ENCODE measurements at places on chromosomes 3 and 15.
A peak's percentile ranks its signal among the peaks of the same experiment; 100 is the strongest.

DNA sequence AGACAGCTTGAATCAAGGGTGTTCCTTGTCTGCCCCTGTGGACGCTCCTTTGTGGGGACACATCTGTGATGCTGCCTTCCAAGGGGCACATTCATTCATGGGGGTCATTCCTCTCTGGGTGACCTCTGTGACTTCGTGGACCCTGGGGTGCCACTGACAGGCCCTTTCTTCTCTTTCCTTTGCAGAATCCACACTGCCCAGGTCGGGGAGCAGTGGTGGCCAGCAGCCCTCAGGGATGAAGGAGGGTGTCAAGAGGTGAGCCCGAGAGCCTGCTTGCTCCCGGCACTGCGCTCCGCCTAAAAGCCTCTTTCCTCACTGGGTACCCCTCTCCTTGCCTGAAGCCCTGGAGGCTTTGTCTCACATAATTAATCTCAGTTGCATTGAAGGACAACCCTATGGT, 26.3 kb downstream of the CHCHD6 start:
- no peak for DNase-seq

GRCh38 chr3:142492184-142492583, 44.3 kb upstream of the XRN1 start:
- DNase-seq, result no peak

GRCh38 chr3:65560133-65560532, 478.6 kb downstream of the MAGI1 start:
- DNase-seq, result no peak

DNA sequence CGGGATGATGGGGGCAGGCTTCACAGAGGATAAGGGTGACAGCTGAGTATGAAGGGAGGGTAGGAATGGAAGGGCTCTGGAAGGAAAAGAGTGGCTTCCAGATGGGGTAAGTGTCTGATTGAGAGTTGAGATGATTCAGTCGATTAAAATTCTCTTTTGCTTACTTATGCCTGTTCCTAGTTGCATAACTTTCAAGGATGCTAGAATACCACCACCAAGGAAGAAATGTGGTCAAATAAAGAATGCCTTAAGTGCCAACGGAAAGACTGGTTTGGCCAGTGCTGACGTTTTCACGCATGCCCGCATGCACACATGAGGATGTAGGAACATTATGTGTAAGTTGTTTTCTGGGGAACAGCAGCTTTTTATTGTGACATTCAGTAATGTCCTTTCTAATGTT, 263.4 kb upstream of the WNT5A start:
- no peak for DNase-seq

- peak; percentile 34 for DNase-seq
Measured at GRCh38 chr15:41513506-41514227, at the start of gene LTK. Gene LTK (minus strand): TSS chr15:41513827. CDS start chr15:41513709, 118 bp downstream.

- DNase-seq, result no peak
Measured at GRCh38 chr3:135975053-135975452, 9.5 kb downstream of the PPP2R3A start.

- no peak for DNase-seq
Measured at GRCh38 chr3:73766599-73767381, 142.0 kb upstream of the PDZRN3 start.

- DNase-seq, result no peak
Measured at GRCh38 chr15:27563765-27564370, 535.2 kb downstream of the OCA2 start.

- no peak for DNase-seq
Measured at GRCh38 chr3:4245671-4246070, 57.5 kb upstream of the SETMAR start.

- no peak for DNase-seq
Measured at GRCh38 chr3:34808287-34808686, 831.0 kb upstream of the ARPP21 start.

GRCh38 chr15:52263563-52264282, 31.9 kb downstream of the MYO5C start:
- DNase-seq, result no peak

DNA sequence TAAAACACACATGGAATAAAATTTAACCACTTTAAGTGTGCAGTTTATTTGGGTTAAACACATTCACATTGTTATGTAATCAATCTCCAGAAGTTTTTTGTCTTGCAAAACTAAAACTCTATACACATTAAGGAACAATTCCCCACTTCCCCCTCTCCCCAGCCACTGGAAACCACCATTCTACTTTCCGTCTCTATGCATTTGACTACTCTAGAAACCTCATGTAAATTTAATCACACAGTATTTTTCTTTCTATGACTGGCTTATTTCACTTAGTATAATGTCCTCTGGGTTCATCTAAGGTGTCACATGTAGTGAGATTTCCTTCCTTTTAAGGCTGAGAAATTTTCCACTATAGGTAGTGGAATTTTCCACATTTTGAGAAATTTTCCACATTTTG, 568.7 kb upstream of the UBE2E2 start:
- no peak for DNase-seq

- peak; percentile 47 for DNase-seq
Measured at GRCh38 chr15:73927003-73927475, 777 bp downstream of the LOXL1 start.

DNA sequence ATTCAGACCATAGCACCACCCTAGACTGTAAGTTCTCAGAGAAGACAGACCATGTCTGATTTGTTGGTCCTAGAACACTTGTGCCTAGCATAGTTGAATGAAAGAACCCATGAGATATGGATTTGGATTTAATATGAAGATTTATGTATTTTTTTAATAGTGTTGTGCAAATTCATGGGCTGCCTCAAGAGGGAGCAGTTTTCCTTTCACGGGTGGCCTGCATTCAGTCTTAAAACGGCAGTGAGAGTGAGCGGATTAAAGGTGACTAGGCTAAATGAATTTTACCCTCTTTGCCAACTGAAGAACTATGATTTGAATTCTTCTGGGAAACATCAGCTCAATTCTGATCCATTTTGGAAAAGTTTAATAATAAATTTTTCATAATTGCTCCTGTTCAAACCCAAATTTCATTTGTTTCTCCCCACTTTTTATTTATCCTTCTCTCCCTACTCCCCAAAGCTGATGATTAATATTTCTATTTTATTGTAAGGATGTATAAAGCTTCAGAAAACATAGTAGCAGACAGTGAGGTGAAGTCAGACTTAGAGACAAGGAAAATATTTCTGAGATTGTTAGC, 67.3 kb downstream of the MORC1 start:
- peak; percentile 16 for DNase-seq

DNA sequence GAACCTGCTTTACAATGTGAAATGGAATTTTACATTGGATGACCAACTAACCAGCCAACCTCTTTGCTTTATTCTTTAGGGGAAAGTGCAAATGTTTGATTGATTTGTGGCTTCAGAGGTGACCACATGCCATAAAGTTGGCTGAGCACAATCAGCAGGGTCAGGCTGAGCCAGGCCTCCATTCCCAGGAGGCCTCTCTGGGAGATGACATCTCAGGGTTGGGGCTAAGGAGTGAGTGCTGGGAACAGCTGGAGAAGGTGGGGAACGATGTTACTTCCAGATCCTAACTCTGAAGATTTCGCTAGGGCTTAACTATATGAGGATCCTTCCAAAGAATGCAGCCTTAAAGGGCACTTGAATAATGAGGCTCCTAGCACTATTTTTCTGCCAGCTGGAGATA, 131.7 kb downstream of the ATP10A start:
- no peak for DNase-seq

DNA sequence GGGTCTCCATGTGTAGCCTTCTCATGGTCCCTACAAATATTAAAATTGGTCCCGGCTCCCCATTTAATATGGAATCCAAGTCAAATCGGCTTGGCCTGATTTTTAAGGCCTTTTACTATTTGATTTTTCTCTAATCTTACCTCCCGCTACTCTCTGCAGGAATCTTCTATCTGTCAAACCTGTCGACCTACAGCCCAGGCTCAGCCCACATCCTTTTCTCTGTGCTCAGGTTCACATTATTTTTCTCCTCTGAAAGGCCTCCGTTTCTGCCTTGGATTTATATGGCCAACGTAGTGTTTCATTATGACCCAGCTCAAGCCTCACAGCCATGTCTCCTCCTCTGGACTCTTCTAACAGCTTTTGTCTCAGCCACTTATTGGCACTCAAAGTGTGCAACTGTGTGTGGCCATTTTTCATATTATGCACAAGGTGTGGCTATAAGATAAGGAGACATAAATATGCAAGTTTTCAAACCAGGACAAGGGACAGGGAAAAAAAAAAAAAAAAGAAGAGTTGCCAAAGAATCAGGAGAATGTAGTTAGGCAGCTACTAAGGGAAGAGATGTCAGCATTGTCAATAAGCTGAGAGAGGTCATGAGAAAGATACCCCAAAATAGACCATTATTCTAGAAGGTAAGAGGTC, 2.1 kb upstream of the GLCE start:
- no peak for DNase-seq

All from CD4-positive, alpha-beta T cell treated with Interferon alpha-2 for 1 hour (primary cell).